ENCODE measurements at places on chromosomes 6 and 20. TPM values are rescaled to one million over a fixed set of nuclear protein-coding genes. Genes with fewer than 3 reads are reported as not detected.

DNA sequence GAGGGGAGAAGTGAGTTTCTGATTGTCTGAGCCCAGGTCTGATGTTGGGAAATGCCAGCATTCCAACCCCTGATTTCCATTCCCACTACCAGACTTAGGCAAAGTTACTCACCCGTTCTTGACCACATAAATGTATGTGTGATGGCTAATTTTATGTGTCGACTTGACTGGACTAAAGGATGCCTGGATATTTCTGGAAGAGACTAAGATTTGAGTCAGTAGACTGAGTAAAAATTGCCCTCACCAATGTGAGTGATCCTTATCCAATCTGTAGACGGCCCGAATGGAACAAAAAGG is 95.8 kb upstream of the TAB2 start:
- no peak overlapping the region for H3K27ac ChIP-seq
- H3K27me3 ChIP-seq: no peaks in the 10 kb centered on the region
- no peak overlapping the region for H3K4me3 ChIP-seq

DNA sequence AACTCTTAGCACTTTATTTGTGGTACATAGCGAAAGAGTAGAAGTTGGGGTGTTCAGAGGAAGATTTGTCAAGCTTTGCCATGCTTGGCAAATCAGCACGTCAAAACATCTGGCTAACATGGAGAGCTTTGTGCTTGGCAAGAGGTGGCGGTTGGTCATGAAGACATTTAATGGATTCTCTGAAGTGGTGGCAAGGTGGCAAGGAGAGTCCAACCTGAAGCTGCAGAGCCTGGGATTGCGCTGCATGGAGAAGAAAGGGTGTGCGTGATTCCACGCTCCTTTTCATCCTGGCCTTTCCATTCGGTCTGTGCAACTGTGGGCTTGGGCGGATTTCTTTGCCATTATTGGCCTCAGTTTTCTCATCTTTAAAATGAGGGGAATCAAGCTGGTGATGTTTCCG is 3.1 kb downstream of the PYGB start:
- H3K27me3 ChIP-seq: no peaks in the 10 kb centered on the region
- no peak overlapping the region for H3K27ac ChIP-seq
- peak overlapping the region; percentile 95 for H3K4me3 ChIP-seq
- H3K4me1 ChIP-seq: peaks cover 69% of the 10 kb centered on the region
- peak; percentile 44 for DNase-seq
- H3K36me3 ChIP-seq: no peaks in the 10 kb centered on the region

DNA sequence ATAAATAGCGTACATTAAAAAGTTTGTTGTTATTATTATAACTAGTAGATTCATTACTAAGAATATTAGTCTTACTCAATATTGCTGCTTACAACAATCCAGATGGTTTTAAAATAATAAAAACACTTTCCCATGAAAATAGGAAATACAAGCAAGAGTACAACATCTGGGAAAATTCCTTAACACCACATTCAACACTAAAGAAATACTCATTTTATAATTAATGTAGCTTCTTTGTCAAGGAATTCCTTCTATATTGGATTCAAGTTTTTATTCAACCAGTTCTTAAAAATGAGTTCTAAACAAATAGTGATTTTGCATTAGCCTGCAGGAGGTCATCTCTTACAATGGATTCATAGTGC is 650.3 kb upstream of the SLC35B3 start:
- H3K4me3 ChIP-seq: no peak overlapping the region
- H3K36me3 ChIP-seq: no peaks in the 10 kb centered on the region
- H3K4me1 ChIP-seq: no peaks in the 10 kb centered on the region
- no peak overlapping the region for H3K27ac ChIP-seq

- no peak for DNase-seq
- H3K4me1 ChIP-seq: peaks cover 17% of the 10 kb centered on the region
- H3K27ac ChIP-seq: no peak overlapping the region
- H3K4me3 ChIP-seq: no peak overlapping the region
- peaks cover 37% of the 10 kb centered on the region for H3K27me3 ChIP-seq
Observed at GRCh38 chr20:64220891-64221527, 34.5 kb upstream of the PCMTD2 start.

OXT gene
- total RNA-seq: 2.0 TPM

- no peaks in the 10 kb centered on the region for H3K27me3 ChIP-seq
- no peak overlapping the region for H3K4me3 ChIP-seq
- H3K4me1 ChIP-seq: no peaks in the 10 kb centered on the region
- no peak for DNase-seq
- no peaks in the 10 kb centered on the region for H3K36me3 ChIP-seq
Observed at GRCh38 chr6:121584586-121585369, 149.3 kb downstream of the GJA1 start.

C20orf204 gene
- 5.1 TPM for total RNA-seq

GRCh38 chr6:108730635-108731515 is 117.3 kb upstream of the ARMC2 start:
- peaks cover 6% of the 10 kb centered on the region for H3K4me1 ChIP-seq
- no peak overlapping the region for H3K27ac ChIP-seq
- DNase-seq: no peak
- no peaks in the 10 kb centered on the region for H3K27me3 ChIP-seq

NMBR gene
- not detected for total RNA-seq

DNA sequence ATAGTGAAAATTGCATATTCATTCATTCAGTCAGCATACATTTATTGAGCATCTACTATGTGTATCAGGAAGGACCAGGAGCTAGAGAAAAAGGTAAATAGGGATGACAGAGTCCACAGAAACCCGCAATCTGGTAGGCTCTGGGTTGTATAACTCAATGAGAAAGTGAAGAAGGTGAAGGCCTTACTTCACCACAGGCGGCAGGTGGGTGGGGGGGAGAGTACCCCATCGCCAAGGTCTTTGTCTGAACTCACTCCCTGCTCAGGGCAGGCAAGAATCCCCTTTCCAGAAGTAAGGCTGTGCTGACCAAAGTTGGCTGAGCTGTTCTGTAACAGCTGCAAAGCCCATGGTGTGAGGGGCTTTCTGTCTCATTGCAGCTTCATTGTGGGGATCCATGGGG is 81.3 kb downstream of the CDH26 start:
- no peak overlapping the region for H3K27ac ChIP-seq
- no peaks in the 10 kb centered on the region for H3K4me1 ChIP-seq
- H3K27me3 ChIP-seq: peaks cover 5% of the 10 kb centered on the region
- H3K4me3 ChIP-seq: no peak overlapping the region
- DNase-seq: no peak
- no peaks in the 10 kb centered on the region for H3K36me3 ChIP-seq

GRCh38 chr20:8461186-8461585 is 329.1 kb downstream of the PLCB1 start:
- H3K4me3 ChIP-seq: no peak overlapping the region
- no peaks in the 10 kb centered on the region for H3K4me1 ChIP-seq
- no peaks in the 10 kb centered on the region for H3K27me3 ChIP-seq
- DNase-seq: no peak
- H3K36me3 ChIP-seq: no peaks in the 10 kb centered on the region

DNA sequence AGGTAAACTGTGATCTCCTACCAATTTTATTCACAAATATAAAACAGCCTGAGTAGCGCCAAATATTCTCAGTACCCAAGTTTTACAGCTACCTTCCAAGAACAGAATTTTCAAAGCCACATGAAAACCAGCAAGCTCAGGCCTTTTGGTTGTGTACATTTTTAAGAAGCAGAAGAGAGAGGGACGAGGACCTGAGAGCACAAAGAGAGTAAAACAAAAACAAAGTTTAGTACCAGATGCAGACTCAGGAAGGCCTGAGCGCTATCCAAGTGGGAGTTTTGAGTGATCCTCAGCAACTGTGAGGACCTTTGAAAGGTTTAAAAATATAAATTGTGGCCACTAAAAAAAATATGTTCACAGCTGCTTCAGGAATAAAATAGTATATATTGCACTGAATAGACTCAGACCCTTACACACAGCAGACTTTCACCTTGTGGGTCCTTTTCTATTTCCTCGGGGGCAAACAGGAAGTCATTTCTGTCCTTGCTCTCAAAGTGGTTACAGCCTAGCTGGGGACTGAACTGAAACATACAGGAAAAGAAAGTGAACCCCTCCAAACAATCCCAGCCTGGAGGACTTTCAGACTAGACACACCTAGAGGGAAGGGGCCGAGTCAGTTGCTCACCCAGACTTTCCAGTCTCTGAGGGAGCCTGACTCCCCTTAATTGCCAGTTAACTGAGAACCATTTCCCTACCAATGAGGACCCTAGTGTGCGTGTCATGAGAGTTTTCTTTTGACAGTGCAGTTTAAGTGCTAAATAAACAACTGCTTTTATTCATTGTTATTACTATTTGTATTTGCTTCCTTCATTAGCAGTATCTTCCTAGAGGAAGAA is 48.5 kb upstream of the NT5E start:
- no peak for DNase-seq
- no peaks in the 10 kb centered on the region for H3K36me3 ChIP-seq
- peaks cover 30% of the 10 kb centered on the region for H3K4me1 ChIP-seq
- H3K27ac ChIP-seq: no peak overlapping the region

GRCh38 chr20:59316911-59317731 is 16.7 kb downstream of the EDN3 start:
- no peak for DNase-seq
- no peaks in the 10 kb centered on the region for H3K27me3 ChIP-seq
- no peak overlapping the region for H3K4me3 ChIP-seq
- no peaks in the 10 kb centered on the region for H3K36me3 ChIP-seq
- H3K4me1 ChIP-seq: no peaks in the 10 kb centered on the region
- no peak overlapping the region for H3K27ac ChIP-seq

- H3K4me1 ChIP-seq: peaks cover 49% of the 10 kb centered on the region
- no peaks in the 10 kb centered on the region for H3K27me3 ChIP-seq
- no peak overlapping the region for H3K4me3 ChIP-seq
- H3K27ac ChIP-seq: peak overlapping the region; percentile 82
- DNase-seq: no peak
Observed at GRCh38 chr6:25014791-25015560, 79.2 kb upstream of the RIPOR2 start.

KCNS1 gene
- 1.0 TPM for total RNA-seq

FITM2 gene
- 14.5 TPM for total RNA-seq

SOX4 gene
- 15.7 TPM for total RNA-seq

- no peaks in the 10 kb centered on the region for H3K36me3 ChIP-seq
- no peaks in the 10 kb centered on the region for H3K27me3 ChIP-seq
- no peaks in the 10 kb centered on the region for H3K4me1 ChIP-seq
Observed at GRCh38 chr6:119012521-119012920, 65.9 kb downstream of the FAM184A start.

FYN gene
- 89.6 TPM for total RNA-seq

DNA sequence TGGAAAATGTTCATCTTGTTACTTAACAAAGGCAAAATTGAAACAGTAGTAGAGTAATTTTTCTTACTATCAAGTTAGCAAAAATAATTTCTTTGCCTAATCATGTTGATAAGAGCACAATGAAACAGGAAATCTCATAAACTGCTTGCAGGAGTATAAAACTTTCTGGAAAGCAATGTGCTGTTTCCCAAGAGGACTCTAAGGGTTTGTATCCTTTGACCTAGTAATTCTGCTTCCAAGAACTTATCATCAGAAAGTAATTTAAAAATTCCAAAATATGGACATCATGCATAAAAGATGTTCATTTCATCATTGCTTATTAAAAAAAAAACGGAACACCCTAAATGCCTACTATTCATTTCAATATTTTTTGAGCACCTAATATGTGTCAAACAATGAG is 46.1 kb upstream of the TNFAIP3 start:
- H3K4me3 ChIP-seq: no peak overlapping the region
- H3K4me1 ChIP-seq: peaks cover 52% of the 10 kb centered on the region
- no peaks in the 10 kb centered on the region for H3K27me3 ChIP-seq
- peak overlapping the region; percentile 70 for H3K27ac ChIP-seq
- DNase-seq: no peak
- no peaks in the 10 kb centered on the region for H3K36me3 ChIP-seq

GRCh38 chr6:136982928-136983327 is 60.8 kb downstream of the SLC35D3 start:
- peaks cover 19% of the 10 kb centered on the region for H3K4me1 ChIP-seq
- DNase-seq: no peak
- no peaks in the 10 kb centered on the region for H3K36me3 ChIP-seq

IMPG1 gene
- not detected for total RNA-seq

- H3K36me3 ChIP-seq: no peaks in the 10 kb centered on the region
- no peak overlapping the region for H3K27ac ChIP-seq
- DNase-seq: no peak
- H3K27me3 ChIP-seq: no peaks in the 10 kb centered on the region
Observed at GRCh38 chr6:2655844-2656433, 94.8 kb downstream of the MYLK4 start.

ENPP4 gene
- total RNA-seq: 5.8 TPM

DNA sequence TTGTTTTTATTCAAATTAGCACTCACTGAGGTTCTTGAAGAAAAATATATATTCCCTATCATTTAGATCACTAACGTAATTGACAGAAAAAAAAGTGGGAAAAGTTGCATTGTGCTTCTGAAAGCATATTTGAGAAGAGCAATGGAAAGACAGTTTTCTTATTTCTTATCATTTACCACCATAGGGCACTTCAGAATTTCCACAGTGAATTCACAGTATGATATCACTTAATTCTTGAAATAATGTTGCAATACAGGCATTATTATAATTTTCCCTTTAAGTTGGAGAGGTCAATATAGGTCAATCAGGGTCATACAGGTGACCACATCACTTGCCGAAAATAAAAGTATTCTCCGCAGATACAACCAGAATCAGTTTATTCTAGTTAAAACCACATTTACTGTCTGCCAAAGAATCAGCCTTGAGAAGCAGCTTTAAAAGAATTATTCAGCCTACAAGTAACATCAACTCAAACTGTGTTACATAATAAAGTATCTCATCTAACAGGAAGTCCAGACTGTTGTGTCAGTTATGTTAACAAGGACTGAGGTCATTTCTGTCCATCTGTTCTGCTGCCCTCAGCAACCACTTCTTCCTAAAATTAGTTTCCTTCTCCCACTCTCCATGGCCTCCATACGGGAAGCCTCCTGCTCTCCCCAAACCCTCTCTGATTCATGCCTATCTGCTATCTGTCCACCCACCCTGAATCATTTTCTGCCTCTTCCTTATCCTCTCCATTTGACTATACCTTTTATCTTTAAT is 121.2 kb downstream of the SIM1 start:
- H3K27ac ChIP-seq: no peak overlapping the region
- no peak overlapping the region for H3K4me3 ChIP-seq
- no peaks in the 10 kb centered on the region for H3K27me3 ChIP-seq
- H3K36me3 ChIP-seq: no peaks in the 10 kb centered on the region
- no peak for DNase-seq
- no peaks in the 10 kb centered on the region for H3K4me1 ChIP-seq

DNA sequence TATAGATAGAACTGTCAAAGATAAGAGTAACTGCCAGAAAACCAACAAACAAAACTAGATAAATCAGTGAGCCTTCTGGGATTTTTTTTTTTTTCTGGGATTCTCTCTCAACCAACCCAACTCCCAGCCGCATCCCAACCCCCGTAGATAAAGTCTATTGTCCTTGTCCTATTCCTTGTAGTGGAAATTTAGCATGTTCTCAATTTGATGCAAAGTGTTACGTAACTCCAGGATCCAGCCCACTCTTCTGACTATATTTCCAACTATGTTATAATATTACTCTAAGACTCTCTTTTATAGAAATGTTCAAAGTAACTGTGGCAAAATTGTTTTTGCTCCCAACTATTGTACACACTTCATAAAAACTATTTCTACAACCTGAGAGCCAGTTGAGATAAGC is 15.4 kb upstream of the CDYL start:
- no peak overlapping the region for H3K4me3 ChIP-seq
- no peaks in the 10 kb centered on the region for H3K4me1 ChIP-seq
- H3K27ac ChIP-seq: no peak overlapping the region
- H3K36me3 ChIP-seq: no peaks in the 10 kb centered on the region

GRCh38 chr20:31966991-31967655 is 828 bp upstream of the XKR7 start:
- no peak for DNase-seq
- H3K27ac ChIP-seq: no peak overlapping the region
- H3K36me3 ChIP-seq: no peaks in the 10 kb centered on the region
- H3K27me3 ChIP-seq: peaks cover 71% of the 10 kb centered on the region
- peaks cover 10% of the 10 kb centered on the region for H3K4me1 ChIP-seq

BAG2 gene
- 0.94 TPM for total RNA-seq

FOXA2 gene
- not detected for total RNA-seq

Data from suprapubic skin (tissue), 4 donors.